T-cell (primary cell): ENCODE measurements at places on chromosomes 1 and 21.

DNA sequence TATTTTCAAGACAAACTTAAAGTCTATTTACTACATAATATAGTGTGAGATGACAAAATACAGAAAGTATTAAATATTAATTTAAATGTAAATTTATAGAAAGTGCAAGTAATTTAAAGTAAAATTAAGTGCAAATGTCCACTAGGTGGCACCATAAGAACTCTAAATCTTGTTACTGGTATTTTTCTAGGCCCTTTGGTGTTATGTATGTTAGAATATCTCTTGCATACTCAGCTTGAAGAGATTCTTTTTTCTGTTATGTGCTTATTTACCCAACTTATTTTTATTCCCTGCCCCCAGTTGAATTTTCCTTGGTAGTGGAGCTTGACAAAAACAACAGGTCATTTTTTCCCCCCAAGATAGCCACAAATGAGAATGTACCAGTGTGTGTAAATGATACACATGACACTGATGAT lies 71.5 kb downstream of the RPS6KC1 start:
- no peaks in the 10 kb centered on the region for H3K27me3 ChIP-seq
- H3K4me3 ChIP-seq, result no peak overlapping the region
- H3K36me3 ChIP-seq, result no peaks in the 10 kb centered on the region
- no peaks in the 10 kb centered on the region for H3K4me1 ChIP-seq
- no peak overlapping the region for H3K27ac ChIP-seq

DNA sequence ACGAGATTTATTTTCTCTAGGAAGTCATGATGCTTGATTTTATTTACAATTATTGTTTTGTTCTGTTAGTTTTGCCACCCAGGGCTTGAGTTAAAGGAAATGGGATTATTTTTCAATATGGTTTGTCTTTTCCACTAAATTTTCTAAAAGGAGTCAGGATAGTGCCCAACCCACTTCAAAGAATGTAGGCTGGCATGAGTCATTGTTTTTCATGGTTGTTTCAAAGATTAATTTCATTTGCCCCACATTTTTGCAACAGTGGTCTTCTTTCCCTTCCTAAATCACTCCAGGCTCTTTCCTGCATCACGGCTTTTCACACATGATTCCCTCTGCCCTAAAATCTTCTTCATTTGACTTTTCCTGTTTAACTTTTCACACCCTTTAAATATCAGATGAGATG lies 2.5 kb downstream of the SLAMF6 start:
- peaks cover 37% of the 10 kb centered on the region for H3K4me1 ChIP-seq
- H3K27me3 ChIP-seq, result no peaks in the 10 kb centered on the region
- no peak for DNase-seq
- H3K27ac ChIP-seq, result peak overlapping the region; percentile 65
- peak overlapping the region; percentile 39 for H3K4me3 ChIP-seq

DNA sequence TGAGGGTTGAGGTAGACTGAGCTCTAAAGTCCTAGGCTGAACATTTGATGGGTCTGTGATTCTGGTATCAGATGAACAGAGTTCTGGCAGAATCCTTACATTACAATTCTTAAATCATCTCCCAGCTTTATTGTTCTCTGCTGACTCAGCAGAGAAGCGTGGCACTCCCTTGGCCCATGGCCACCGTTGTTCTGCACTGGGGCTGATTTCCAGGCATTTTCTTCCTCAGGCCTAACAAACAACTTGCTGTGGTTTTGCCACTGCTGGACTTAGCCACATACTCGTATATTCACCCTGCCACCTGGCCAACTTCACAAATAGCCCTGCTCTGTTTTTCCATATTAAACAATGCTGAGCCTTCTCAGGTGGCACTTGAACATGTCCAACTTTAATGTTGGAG lies 223.2 kb downstream of the TNR start:
- no peaks in the 10 kb centered on the region for H3K36me3 ChIP-seq
- no peak overlapping the region for H3K4me3 ChIP-seq
- DNase-seq, result no peak

DNA sequence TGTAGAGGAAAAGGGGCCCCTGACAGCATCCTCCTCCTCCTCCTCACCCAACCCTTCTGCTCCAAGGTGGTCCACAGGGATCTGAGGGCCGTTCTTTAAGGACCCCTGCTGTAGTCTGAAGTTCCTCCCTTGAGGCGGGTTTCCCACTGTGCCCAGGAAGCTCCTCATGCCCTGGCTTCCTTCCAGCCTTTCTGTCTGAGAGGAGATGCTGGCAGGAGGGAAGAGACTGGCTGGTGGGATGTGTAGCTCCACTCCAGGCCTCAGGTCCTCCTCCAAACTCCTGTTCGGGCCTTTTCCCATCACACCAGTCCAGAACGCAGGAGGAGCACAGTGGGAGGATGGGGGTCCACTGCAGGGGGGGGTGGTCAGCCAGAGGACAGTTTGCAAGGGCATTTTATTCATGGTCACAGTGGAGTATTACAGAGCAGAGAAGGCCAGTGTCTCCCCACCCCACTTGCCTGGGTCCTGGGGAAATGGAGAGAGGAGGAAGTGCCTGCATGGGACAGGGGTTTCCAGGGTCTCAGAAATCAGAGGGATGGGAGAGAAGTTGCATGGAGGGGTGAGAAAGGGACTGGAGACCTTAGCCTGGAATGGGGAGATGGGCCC lies 7.8 kb downstream of the ETV3L start:
- no peak overlapping the region for H3K4me3 ChIP-seq
- H3K36me3 ChIP-seq, result no peaks in the 10 kb centered on the region

GRCh38 chr1:218969006-218969405 lies 204.7 kb upstream of the LYPLAL1 start:
- no peak overlapping the region for H3K27ac ChIP-seq
- no peaks in the 10 kb centered on the region for H3K4me1 ChIP-seq
- H3K36me3 ChIP-seq, result no peaks in the 10 kb centered on the region
- H3K4me3 ChIP-seq, result no peak overlapping the region

DNA sequence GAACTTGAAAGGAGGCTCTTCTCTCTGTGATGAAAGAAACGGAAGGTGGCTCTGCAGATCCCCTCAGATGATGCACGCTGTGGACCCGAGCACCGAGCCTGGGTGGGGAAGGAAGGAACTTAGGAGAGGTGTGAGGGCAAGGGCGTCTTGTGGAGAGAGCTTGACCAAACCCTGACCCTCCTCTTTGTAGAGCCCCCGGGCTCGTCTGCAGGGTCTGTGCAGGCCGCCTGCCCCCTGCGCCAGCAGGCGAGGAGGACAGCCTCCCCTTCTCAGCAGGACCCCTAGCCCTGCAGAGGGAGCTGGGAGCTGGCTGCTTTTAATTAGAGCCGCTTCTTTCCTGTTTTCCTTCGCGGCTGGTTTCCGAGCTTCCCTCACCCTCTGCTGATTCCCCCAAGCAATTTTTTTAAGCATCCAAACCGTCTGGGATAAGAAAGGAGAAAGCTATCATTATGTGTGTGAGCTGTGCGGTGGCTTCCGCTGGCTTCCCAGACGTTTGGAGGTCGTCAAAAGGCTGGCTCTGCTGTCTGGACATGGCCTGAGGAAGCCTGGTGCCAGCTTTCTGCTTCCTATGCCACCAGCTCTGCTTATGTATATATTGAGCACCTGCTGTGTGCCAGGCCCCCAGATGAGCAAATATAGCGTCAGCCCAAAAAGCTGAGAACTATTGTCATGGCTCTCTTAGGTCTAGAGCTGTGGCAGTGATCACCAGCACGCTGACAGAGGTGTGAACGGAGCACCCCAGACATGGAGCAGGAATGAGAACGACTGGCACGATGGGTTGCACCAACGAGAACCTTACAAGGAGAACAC lies 160.2 kb upstream of the IRF2BP2 start:
- no peaks in the 10 kb centered on the region for H3K36me3 ChIP-seq
- H3K27ac ChIP-seq, result no peak overlapping the region

GRCh38 chr1:4924356-4924755 lies 269.9 kb downstream of the AJAP1 start:
- no peak for DNase-seq
- no peak overlapping the region for H3K27ac ChIP-seq
- no peaks in the 10 kb centered on the region for H3K36me3 ChIP-seq
- no peak overlapping the region for H3K4me3 ChIP-seq

- peaks cover 2% of the 10 kb centered on the region for H3K27me3 ChIP-seq
- H3K4me3 ChIP-seq, result no peak overlapping the region
- no peaks in the 10 kb centered on the region for H3K4me1 ChIP-seq
- no peak for DNase-seq
- H3K27ac ChIP-seq, result no peak overlapping the region
- H3K36me3 ChIP-seq, result no peaks in the 10 kb centered on the region
Observed at GRCh38 chr1:48683839-48684238, 92.9 kb downstream of the BEND5 start.

DNA sequence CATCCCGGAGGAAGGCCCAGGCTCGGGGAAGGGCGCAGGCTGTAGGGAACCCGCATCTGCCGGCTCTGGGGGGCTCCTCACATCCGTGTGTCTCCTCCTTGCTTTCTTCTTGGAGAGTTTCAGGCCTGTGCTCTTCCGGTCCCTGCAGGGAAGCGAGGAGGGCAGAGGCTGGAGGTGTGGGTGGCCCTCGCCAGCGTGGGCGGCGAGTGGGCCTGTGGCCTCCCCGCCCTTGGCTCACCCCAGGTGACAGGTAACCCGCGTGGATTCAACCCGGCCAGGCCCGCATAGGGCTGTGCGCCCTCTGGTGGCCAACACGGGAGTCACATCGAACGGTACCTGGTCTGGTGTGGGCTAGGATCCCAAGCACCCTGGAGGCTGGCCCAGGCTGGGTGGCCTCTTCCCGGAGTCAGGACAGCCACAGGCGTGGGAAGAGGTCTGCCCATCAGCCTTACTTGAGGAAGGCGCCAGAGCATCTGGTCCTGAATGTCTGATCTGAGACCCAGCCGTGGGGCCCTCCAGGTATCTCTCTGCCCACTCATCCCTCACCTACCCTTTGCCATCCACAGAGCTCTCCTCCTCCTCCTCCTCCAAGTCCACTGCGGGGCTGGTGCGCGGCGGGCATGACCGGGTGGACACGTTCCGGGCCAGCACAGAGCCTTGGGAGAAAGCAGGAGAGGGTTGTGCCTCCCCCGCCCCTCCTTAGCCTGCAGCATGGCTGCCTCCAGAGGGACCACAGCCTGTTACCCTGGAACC lies 9.6 kb upstream of the TNFRSF25 start:
- H3K4me1 ChIP-seq, result peaks cover 11% of the 10 kb centered on the region
- H3K4me3 ChIP-seq, result no peak overlapping the region
- H3K27ac ChIP-seq, result no peak overlapping the region
- peaks cover 2% of the 10 kb centered on the region for H3K27me3 ChIP-seq
- H3K36me3 ChIP-seq, result no peaks in the 10 kb centered on the region
- peak; percentile 55 for DNase-seq

DNA sequence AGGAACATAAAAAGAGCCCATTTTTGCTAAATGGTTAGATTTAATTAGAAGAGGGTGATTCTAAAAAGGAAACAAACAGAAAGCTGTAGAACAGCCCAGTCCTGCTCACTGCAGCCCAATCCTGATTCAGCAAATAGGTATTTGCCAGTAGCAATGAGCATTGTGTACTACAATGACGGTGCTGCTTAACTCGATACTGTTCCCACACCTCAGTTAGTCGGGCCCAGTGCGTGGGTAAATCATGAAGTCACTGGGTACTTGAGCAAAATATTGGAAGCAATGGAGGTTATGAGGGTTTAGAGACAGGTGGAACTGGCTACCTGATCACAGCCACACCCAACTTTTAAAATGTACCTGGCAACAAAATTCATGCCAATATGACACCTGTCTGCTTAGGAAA lies 101.5 kb upstream of the ADGRL2 start:
- no peak overlapping the region for H3K27ac ChIP-seq
- no peaks in the 10 kb centered on the region for H3K27me3 ChIP-seq
- DNase-seq, result no peak
- no peak overlapping the region for H3K4me3 ChIP-seq
- no peaks in the 10 kb centered on the region for H3K36me3 ChIP-seq

GRCh38 chr1:118812555-118812954 lies 175.6 kb downstream of the TBX15 start:
- H3K4me1 ChIP-seq, result no peaks in the 10 kb centered on the region
- H3K27me3 ChIP-seq, result no peaks in the 10 kb centered on the region
- H3K27ac ChIP-seq, result no peak overlapping the region
- H3K36me3 ChIP-seq, result no peaks in the 10 kb centered on the region
- no peak for DNase-seq

DNA sequence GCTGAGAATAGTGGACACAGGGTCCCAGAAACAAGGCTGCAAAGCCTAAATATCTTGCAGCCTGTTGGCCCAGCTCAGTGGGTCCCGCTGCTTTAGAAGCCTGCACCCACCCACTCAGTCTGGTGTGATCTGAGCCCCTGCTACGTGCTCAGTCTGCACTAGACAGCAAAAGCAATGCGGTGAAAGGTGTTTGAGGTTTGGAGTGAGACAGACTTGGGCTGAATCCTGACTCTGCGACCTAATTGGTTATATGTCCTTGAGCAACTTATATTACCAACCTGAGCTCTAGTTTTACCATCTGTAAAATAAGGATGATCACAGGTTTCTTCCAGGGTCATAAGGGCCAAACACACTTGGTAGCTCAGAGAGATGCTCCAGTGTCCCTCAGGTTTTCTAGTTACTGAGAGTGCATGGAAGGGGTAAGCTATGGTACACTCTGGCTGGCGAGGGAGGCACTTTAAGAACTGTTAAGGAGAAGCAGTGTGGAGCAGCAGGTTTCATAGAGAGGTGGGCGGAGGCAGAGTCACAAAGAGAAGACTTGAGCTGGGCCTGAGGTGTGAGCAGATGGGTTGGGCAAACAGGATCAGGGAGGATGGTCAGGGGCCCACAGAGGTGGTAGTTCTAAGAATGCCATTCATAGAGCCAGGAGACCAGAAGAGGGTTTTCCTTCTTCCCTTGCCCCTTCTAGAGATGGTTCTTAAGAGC lies 10.1 kb downstream of the TMEM200B start:
- DNase-seq, result no peak
- peaks cover 10% of the 10 kb centered on the region for H3K36me3 ChIP-seq
- H3K27me3 ChIP-seq, result no peaks in the 10 kb centered on the region
- no peaks in the 10 kb centered on the region for H3K4me1 ChIP-seq
- no peak overlapping the region for H3K4me3 ChIP-seq
- H3K27ac ChIP-seq, result no peak overlapping the region

DNA sequence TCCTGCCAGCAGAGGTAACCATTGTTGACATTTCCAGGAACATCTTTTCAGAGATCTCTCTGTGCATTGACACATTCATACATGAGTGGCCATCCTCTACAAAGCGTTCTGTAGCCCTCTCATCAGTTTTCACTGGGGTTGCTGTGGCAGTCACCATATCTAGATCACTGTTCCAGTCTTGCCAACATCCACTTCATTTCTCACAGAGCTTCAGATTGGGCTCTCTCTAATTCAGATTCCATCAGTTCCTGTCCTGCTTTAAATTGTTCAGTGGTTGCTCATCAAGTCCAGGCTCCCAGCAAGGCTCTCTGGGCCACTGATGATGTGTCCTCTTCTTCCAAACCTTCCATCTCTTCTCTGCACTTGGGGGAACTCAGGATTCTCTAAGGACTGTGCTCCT lies 173.7 kb downstream of the KCNJ6 start:
- H3K4me3 ChIP-seq, result no peak overlapping the region
- no peaks in the 10 kb centered on the region for H3K36me3 ChIP-seq
- DNase-seq, result no peak

GRCh38 chr1:232327269-232327668 lies 302.7 kb downstream of the SIPA1L2 start:
- no peak for DNase-seq
- H3K4me1 ChIP-seq, result no peaks in the 10 kb centered on the region
- no peak overlapping the region for H3K4me3 ChIP-seq
- H3K27ac ChIP-seq, result no peak overlapping the region
- H3K27me3 ChIP-seq, result peaks cover 3% of the 10 kb centered on the region
- H3K36me3 ChIP-seq, result no peaks in the 10 kb centered on the region
